ENCODE measurements at places on chromosomes 3 and 15.

GRCh38 chr3:137854533-137855261 lies 90.6 kb downstream of the SOX14 start:
- no peak for DNase-seq

- DNase-seq: no peak
Observed at GRCh38 chr3:55729546-55729945, 242.4 kb upstream of the WNT5A start.

GRCh38 chr15:87877822-87878542 lies 378.6 kb downstream of the NTRK3 start:
- no peak for DNase-seq

GRCh38 chr3:122755491-122755890 lies 38.1 kb downstream of the HSPBAP1 start:
- DNase-seq: no peak

GRCh38 chr3:184261270-184261853 lies at the start of gene CAMK2N2:
TSS of gene CAMK2N2 (minus strand) at chr3:184261553. CDS start at chr3:184261285, 268 bp downstream.
- peak; percentile 88 for DNase-seq

DNA sequence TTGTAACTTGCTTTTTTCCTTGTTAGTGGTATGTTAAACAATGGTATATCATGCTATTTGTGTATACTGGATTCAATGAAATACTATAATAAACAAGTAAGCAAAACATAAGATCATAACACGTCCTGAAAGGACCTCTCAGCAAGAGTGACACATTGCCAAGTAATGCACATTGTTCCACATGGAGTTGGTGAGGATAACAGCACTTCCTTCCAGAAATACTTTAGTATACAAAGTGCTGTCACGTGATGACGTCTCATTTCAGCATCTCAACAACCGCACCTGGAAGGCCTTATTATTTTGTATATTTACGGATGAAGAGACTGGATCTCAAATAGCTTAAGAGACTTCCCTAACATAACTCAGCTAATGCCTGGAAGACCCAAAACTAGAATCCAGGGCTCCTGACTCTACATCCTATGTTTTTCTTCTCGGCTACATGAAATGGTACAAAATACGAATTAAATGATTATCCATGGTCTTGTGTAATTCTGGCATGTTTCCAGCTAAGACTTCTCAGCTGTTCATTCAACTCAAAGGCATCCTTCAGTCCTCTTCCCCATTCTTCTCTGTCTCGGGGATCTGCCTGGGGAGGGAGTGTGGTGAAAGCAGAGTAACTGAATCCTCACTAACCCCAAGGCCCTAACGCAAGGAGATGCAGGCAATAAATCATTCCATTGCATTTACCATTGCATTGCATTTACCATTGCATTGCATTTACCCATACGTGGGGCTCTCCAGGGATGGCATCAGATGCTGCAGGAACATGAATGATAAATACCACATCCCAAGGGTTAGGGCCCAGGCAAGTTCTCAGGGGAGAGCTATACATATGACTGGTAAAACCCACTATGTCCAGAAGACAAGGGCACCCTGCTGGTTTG lies 79.2 kb downstream of the LIPC start:
- no peak for DNase-seq

GRCh38 chr3:24235121-24235520 lies 259.5 kb downstream of the THRB start:
- DNase-seq: no peak

- DNase-seq: no peak
Observed at GRCh38 chr3:173275740-173276139, 121.8 kb upstream of the NLGN1 start.

DNA sequence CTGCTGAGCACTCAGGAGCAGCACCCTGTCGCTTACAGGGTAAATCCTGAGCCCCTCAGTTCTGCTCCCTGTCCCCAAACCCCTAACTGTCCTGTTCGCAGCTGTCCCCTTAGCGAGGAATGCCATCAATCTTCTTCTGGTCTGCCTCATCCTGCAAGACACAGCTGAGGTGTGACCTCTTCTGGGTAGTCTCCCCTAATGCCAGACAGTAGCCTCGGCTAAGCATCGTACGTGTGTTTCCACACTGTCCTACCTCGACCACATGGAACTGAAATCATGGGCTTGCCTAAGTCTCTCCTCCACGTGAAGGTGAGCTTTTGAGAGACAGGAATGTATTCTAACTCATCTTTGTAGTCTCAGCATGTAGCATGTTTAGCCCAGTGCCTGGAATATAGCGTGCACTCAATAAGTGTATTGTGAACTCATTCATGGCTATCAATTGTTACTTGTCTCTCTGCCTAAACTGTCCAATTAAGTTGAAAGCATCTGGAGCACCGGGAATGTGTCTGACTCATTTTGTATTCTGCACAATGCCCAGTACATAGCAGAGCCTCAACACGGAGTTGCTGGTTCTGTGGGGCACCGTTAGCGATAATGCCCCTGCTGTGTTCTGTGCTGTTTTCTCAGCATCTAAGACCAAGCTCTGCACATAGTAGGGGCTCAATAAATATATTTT lies 90.2 kb downstream of the HES1 start:
- no peak for DNase-seq

DNA sequence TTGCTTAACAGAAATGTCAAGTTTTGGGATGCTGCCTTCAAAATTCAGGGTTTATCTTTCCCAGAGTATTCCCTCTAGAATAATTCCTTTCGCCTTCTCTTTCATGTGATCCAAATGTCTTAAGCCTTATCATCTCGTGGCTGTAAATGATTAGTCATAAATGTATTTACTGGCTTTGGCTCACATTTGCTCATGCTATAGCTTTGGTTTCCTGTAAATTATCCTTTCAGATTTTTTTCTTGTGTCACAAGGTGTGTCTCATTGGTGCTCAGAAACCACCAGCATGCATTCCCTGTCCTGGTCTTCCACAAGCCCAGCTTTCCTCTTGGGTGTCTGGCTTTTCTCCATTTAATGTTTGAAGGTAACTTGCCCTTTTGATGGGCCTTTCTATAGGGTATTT lies 692.7 kb upstream of the ALCAM start:
- no peak for DNase-seq

DNA sequence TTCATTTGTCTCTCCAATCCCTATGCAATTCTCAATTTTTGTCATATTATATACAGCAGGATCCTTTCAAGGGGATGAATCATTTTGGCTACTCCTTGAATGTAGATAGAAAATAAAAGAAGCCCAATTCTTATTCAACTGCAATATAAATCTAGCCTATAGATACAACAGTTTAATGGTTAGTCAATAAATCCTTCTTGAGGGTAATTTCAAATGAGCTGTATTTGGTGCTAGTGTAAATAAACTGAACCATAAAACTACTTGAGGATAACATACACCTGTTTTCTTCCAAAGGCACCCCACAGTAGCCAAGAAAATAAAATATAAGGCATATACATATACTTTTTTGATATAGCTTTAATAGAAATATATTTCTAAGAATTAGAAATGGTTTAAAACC lies 830.3 kb downstream of the ROBO1 start:
- peak; percentile 19 for DNase-seq

GRCh38 chr15:70633991-70634390 lies 129.4 kb downstream of the UACA start:
- no peak for DNase-seq

DNA sequence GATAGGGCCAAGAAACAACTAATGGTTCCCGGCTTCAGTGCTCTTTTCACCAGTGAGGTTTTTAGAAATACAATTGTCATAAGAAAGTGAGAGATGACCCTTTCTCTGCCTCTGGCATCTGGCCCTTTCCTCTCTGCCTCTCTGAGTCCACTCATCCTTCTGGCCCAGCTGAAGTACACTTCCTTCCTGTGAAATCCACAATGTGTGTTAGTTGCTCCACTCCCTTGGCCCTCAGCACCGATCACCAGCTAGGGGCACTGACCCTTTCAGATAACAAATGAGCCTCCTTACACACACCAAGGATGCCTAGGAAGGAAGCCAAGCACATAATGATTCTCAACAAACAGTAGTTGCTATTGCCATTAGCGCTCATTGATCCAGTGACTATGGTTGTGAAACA lies 2.9 kb upstream of the CAV3 start:
- DNase-seq: no peak

DNA sequence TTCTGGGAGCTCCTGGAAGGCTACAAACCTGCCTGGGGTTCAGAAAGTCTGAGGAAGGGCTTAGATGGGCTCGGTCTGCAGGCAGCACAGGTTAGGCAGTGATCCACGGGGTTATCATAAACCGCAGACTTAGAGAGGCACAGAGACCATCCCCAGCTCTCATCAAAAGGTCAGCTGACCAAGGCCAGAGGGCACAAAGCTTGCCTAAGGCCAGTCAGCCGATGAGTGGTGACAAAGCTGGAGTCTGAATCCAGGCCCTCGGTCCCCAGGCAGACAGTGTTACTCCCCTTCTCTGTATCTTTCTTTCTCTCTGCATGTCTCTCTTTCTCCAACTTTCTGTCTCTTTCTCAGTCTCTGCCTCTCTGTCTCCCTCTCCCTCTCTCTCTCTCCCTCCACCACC lies 56.5 kb downstream of the ADCY5 start:
- no peak for DNase-seq

- no peak for DNase-seq
Observed at GRCh38 chr3:194955979-194956696, 270.5 kb downstream of the FAM43A start.

- DNase-seq: no peak
Observed at GRCh38 chr15:76289582-76289981, 21.7 kb downstream of the ETFA start.

GRCh38 chr15:89402518-89402805 lies 67.8 kb upstream of the POLG start:
- DNase-seq: no peak

DNA sequence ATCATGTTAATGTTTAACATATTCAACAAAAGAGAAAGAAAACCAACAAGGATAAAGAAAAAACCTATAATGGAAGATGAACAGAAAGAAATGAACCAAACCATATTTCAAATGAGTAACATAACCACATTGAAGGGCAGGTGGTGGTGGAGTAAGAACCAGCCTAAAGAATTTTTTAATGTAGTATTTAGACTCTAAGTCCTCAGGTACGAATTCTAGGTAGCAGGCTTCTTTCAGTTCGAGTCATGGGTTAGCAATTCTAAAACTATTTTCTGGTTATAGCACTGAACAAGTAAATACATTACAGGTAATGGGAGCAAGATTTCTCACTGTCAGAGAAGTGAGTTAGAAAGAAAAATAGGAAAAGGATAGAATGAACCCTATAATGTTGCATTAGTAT lies 24.4 kb downstream of the DCBLD2 start:
- DNase-seq: no peak

- no peak for DNase-seq
Observed at GRCh38 chr3:124385996-124386395, 344.3 kb upstream of the UMPS start.

DNA sequence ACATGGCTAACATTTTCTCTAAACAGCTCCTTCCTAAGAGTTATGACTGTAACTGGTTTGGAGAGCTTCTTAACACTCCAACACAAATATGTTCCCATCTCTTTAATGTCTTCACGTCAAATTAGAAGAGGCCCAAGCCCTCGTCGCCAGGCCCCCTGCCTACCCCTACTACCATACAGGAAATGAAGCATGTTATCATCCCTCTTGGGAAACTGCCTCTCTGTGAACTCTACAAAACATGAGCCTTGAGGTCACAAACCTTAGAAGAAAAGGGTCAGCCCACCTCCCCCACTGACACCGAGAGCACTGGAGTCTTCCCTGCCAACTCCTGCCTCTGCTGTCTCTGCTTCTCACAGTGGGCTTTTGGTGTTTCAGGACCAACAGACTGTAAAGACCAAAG lies 243.1 kb upstream of the STT3B start:
- no peak for DNase-seq

GRCh38 chr15:81011593-81011992 lies 10.9 kb downstream of the TLNRD1 start:
- no peak for DNase-seq

DNA sequence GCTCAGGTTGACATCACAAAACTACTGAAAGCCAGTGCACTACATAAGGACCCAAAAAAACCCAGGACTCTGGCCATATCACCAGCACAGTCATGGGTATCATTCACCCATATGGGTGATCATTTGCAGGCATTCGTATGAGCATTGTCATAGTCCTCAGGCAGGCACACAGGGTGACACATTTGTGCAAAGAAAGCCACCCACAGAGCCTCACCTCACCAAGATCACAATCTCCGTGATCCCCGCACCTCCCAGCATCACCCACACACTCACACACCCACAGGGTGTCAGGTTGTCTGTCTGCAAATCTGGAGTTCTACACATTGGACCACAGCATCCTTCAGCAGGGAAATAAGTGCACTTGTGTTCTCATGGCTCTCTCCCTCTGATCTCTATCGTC lies 166.0 kb upstream of the LPP start:
- DNase-seq: no peak

GRCh38 chr15:40487816-40488682 lies 17.3 kb downstream of the CHST14 start:
- DNase-seq: no peak

GRCh38 chr3:196624907-196625306 lies 14.6 kb upstream of the NRROS start:
- no peak for DNase-seq

All from NCI-H510A treated with DMSO at 0.1 percent for 48 hours (cell line).